Activated CD4-positive, alpha-beta memory T cell treated with anti-CD3 and anti-CD28 coated beads for 36 hours (primary cell): ENCODE measurements at places on chromosomes 13 and 19.

GRCh38 chr13:96089749-96090239, at the start of gene HS6ST3:
Gene HS6ST3 (plus strand): TSS chr13:96090107.
- DNase-seq, result no peak

DNA sequence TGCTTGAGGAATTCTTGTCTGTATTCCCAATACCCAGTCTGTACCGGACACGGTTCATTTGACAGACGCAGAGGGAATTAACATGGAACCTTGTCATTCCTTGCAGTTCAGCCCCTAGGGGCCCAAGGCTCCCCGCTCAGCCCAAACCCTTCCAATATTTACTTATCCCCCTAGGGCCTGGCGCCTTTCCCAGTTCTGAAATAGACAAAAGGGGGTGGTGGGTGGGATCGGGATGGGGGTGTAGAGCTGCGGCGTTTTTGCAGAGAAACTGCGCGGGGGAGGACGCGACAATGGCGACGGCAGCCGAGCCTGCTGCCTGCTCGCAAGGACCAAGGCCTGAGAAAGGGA, 583 bp downstream of the AKAP8L start:
- no peak for DNase-seq

DNA sequence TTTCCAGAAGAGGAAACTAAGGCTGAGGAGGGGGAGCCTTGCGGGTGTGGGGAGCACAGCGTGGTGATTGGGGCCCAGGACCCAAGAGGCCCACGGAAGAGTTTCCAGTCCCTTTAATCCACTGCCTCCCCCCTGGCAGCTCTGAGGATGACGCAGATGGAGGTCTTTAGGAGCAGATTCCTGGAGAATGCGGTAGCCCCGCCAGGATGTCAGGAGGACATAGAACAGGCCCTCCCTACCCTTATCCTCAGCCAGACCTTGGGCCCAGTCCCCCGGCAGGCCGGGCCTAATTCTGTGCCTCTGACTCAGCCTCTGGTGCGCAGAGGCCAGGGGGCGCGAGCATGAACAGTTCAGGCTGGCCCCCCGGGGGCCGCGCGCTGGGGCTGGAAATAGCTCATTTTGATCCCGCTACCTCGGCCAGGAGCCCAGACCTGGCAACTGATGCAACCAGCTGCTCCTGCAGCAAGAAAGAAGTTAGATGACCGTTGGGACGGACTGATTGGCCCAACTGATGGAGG, 461 bp upstream of the HSPB6 start:
- peak; percentile 57 for DNase-seq

DNA sequence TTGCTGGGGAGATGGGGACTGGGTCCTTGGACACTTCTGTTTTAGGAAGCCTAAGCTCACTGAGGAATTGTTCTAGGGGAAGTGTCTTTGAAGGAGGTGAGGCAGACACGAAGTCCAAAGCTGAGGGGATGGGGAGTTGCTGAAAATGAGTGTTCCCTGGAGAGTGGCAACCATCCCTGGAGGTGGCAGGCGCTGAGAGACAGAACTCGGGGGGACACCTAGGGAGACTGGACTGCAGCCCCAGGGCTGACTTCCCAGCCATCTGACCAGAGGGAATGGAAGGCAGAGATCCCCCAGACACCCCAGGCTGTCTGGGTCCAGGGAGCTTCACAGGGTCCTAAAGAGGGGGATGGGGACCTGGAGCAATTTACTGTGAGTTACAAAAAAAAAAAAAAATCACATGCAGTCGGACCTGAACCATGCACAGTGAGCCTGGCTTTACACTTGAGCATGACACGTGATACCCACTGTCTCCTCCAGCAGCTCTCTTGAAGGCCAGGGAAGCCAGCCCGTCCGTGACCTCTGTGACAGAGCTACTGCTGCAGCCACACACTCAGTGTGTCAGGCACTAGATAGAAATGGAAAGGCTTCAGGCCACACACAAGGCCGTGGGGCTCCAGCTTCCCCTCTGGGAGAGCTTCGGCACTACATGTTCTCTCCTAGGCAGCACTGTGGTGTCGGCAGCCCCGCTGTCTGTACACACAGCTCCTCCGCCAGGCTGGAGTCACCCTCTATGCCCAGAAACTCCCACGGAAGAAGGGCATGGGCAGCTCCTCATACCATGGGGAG, 77.1 kb upstream of the KCTD15 start:
- no peak for DNase-seq

- DNase-seq, result peak; percentile 86
These were observed 10.4 kb upstream of the ZSWIM4 start for GRCh38 chr19:13784731-13785452.

DNA sequence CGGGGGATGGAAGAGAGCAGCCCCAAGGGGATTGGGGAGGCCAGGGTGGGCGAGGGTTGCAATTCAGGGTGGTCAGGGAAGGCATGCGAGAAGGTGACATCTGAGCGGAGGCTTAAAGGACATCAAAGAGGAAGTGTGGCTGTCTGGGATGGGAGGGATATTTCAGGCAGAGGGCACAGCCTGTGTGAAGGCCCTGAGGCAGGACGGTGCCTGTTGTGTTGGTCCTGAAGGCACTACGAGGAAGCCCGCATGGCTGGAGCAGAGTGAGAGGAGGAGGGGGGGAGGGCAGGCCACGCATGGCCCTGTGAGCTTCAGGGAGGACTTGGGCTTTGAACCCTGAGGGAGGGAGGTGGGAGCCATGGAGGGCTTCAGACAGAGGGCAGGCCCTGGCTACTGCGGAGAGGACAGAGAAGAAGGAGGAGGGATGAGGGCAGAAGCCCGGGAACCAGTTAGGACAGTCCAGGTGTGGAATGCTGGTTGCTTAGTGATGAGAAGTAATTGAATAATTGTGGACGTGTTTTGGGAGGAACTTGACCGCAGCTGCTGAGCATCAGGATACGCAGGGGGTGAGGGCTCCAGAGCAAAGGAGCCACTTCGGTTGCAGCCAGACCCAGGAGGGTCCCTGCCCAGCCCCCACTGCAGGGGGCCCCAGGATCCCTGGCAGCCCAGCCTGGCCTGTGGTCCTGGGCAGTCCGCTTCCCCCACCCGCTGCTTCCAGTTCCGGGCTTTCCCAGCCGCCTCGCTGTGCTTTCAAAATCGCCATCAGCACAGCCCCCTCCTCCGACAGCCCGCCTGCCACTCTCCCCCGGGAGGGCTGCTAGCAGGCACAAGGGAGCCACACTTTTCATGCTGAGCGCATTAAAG, 6.2 kb downstream of the TLE6 start:
- no peak for DNase-seq

DNA sequence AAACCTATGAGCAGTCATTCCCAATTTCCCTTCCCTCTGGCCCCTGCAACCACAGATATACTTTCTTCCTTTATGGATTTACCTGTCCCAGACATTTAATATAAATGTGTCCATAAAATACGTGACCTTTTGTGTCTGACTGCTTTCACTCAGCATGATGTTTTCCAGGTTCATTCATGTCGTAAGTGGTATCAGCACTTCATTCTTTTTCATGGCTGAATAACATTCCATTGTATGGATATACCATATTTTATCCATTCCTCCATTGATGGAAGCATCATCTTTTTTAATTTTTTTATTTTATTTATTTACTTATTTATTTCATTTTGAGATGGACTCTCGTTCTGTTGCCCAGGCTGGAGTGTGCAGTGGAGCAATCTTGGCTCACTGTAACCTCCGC, 8.0 kb upstream of the PPP6R1 start:
- DNase-seq, result no peak

- DNase-seq, result no peak
These were observed 5.4 kb upstream of the NLRP7 start for GRCh38 chr19:54952591-54953344.

DNA sequence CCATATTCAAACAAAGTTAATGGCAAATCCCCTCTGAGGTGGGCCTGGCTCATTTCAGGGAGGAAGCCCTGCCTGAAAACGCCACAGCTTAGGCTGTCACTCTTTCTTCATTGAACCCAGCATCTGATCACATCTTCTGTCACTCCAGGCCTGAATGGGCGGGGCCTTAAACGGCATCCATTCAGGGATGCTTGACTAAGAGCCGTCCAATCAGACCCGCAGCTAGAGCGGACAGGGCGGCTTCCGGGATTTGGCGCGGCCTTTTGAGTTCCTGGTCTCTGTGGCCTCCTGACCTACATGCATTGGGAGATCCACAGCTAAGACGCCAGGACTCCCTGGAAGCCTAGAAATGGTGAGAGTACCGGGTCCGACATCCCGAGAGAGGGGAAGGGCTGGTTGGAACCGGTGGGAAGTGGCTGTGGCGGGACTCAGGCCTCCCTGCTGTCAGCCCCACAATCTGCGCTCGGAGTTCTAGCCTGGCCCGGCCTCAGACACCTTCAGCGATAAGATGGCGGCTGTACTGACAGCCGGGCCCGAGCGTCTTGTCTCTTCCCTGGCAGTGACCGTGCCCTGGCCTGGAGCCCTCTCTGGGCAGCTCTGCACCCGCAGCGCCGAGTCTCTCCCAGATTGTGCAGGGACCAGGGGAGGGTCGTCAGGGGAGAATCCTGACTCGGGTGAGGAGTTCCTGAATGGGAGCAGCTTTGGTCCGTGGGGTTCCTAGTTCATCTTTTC, at the start of gene ZNF723:
Gene ZNF723, plus strand, starts transcription at position 261 of the 732 bp plus-strand sequence. Its CDS starts 89 bp downstream, at position 350.
- DNase-seq, result peak; percentile 9

GRCh38 chr19:32318884-32319520, 26.4 kb upstream of the ZNF507 start:
- peak; percentile 14 for DNase-seq

DNA sequence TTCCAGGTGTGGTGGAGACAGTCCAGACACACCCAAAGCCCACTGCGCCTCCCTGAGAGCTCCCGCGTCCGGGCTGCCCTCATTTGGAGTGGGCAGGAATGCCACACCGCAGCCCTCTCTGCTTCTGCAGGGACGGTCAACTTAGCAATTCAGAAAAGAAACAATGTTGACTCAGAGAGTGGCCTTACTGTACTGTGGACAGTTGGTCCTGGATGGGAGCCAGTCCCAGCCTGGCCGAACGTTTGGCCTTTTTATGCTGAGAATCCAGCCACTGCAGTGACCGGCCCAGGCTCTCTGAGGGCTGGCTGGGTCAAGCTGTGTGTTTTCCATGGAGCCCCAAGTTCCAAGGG, 7.2 kb downstream of the GAS6 start:
- DNase-seq, result no peak

DNA sequence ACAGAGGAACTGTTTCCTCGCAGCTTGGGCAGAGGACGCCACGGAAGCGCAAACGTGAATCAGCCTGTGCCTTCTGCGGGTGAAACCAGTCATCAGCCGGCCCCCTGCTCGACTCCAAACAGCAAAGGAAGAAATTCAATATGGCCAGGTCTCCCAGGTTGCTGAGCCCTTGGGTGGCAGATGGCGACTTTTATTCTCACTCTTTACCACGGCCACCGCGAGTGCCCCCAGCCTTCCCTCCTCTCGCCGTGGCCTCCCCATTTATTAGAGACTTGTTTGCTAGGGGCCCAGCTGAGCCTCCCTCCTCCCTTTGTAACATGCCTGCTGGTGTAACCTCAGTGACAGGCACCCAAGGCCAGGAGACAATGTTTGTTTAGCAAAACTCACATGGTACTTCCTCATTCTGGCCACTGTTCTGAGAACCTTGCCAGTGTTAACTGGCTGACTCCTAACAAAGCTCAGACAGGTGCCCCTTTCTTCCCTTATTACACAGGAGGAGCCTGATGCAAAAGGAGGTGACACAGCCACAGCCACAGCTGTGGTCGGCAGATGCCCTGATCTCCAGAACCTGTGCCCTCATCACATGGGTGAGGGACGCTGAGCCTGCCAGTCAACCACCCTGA, 5.8 kb downstream of the RAB20 start:
- DNase-seq, result no peak

GRCh38 chr19:5289060-5289990, 51.3 kb downstream of the PTPRS start:
- DNase-seq, result no peak

GRCh38 chr13:97224544-97225300, 2.6 kb downstream of the MBNL2 start:
- peak; percentile 50 for DNase-seq

DNA sequence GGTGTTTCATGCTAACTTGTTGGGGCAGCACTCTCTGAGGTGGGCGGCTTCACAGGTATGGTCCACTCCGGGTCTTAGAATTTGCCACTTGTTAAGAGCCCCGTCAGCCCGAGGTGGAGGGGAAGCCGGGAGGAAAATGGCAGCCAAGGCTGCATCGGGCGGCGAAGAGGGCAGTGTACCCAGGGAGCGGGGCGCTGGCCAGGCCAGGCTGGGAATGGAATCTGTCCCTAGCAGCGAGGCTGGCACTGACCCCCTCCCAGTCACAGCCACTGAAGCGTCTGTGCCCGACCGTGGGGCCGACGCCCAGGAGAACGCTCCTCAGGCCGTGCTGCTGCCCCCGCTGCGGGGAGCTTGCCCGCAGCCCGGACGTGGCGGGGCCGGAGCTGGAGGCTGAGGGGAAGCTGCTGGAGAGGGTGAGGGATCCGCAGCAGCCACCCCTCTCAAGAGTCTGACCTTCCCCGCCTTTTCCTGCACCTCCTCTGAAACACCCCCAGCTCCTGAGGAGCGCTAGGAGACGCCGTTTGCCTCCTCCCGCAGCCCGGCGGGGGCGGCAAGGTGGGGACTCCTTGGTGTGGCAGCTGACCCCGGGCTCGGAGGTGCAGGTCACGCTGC, 313.8 kb upstream of the SPRY2 start:
- DNase-seq, result no peak

DNA sequence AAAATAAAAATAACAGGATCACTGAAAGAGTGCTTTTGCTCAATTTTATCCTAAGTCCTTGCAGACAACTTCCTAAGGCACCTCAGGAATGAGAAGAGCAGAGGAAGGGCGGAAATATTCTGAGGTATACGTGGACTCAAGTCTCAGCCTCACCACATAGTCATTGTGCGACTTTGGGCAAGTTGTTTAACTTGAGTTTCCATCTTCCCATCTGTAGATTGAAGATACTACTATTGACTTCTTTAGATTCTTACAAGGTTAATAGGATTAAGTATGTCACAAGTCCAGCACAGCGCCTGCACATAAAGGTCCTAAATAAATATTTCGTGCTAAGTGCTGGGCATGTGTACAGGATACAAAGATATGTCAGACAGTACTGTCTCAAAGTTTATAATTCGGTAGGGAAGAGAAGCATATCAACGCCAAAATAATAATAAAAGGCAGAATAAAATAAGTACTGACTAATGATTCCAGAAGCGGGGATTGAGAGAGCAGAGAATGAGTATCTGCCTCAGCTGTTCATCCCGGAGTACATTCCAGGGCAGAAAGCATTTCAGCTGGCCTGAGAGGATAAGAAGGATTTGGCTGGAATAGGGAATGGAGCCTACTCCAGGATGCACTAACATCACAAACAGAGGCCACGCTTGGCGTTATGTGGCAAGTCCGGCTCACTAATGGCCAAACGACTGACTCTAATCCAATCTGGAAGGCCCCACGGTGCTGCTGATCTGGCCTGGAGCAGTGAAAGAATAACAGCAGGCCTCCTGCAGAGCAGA, 139.7 kb downstream of the FLT1 start:
- DNase-seq, result no peak

GRCh38 chr19:11155373-11156120, at the start of gene SPC24:
Gene SPC24 (minus strand): TSS chr19:11155782. CDS start chr19:11155776, 6 bp downstream.
- peak; percentile 96 for DNase-seq

GRCh38 chr19:28737021-28737895, 475.7 kb downstream of the UQCRFS1 start:
- DNase-seq, result no peak

GRCh38 chr19:30587869-30588268, 215.7 kb downstream of the ZNF536 start:
- DNase-seq, result no peak
